ENCODE measurements at places on chromosomes 11 and 22.

DNA sequence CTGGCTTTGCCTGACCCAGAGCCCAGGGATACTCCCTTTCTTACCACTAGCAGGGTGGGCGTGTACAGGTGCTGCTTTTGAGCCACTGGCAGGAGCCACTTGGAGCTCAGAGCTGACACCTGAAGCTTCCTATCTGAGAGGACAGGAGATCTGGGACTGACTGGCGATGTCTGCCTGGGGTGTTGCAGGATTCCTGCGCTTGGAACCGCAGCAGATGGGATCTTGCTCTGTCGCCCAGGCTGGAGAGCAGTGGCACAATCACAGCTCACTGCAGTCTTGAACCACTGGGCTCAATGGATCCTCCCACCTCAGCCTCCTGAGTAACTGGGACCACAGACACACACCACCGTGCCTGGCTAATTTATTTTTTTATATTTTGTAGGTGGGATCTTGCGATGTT, 17.7 kb downstream of the GP1BB start:
- DNase-seq, result no peak

DNA sequence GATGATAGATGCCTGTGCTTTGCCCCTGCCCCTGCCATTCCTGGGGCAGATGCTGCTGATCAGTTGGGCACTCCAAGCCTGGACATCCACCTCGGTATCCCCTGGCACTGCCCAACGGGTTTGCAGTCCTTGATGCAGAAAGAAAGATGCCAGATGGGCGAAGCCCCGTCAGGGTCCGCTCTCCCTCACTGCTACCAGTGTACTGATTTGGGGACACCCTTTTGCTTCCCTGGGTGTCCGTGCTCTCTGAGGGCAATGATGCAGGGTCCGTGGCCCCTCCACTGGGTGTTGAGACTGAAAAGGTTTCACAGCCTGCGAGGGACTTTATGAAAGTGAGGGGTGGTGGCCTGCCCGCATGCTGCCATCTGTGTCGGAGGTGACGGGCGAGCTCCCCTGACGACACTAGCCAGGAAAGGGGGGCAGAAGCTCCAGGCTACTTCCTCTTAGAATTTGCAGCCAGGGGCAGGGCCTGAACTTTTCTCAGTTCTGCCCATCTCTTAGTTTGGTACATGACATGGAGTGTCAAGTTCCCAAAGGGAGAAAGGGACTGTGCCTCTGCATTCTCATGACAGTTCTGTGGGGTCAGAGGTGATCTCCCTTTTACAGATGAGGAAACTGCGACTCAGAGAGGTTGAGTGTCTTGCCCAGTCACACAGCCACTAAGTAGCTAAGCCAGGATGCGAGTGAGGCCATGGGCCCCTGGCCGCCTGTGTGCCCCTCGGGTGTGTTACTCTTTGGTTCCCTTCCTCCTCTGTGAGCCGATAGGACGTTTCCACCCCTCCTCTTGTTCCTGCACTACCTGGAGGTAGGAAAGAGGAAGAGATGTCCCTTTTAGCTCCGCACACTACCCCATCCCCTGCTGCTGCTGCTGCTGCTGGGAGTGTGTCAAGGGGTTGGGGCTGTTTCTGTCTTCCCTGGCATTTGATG, 96.6 kb downstream of the BCR start:
- DNase-seq, result no peak

DNA sequence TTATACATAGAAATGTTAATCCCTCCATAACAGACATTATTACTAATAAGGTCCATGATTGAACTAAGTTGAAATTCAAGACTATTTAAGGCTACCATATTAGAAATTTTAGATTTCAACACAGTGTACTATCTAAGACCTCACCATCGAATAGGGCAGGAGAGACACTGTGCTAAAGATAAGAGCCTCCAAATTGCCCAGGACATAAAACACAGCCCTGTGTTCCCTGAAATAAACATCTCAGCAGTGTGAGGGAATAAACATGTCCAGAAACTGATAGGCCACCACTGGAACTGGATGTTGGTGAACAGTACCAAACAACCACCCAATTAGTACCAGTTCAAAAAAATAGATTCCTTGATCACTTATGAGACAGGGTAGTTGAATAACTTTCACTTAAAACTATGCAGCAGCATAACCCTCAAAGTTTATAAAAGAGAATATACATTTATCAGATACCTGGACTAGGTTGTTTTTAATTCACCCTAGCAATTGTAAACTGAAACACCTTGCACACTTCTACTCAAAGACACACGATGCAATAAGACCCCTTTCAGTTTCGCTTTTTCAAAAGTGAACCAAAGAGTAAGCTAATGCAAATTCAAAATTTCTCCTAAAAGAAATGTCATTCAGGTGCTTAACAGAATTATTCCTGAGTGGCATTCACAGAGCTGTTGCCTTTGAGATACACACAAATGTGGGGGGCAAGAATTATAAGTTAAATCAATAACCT, 34.3 kb downstream of the USP28 start:
- DNase-seq, result no peak

GRCh38 chr11:125933030-125933813, 12.6 kb upstream of the VSIG10L2 start:
- no peak for DNase-seq

GRCh38 chr11:92919048-92919447, 50.4 kb upstream of the MTNR1B start:
- DNase-seq, result no peak

GRCh38 chr11:64885367-64886286, 7.2 kb upstream of the EHD1 start:
- no peak for DNase-seq

DNA sequence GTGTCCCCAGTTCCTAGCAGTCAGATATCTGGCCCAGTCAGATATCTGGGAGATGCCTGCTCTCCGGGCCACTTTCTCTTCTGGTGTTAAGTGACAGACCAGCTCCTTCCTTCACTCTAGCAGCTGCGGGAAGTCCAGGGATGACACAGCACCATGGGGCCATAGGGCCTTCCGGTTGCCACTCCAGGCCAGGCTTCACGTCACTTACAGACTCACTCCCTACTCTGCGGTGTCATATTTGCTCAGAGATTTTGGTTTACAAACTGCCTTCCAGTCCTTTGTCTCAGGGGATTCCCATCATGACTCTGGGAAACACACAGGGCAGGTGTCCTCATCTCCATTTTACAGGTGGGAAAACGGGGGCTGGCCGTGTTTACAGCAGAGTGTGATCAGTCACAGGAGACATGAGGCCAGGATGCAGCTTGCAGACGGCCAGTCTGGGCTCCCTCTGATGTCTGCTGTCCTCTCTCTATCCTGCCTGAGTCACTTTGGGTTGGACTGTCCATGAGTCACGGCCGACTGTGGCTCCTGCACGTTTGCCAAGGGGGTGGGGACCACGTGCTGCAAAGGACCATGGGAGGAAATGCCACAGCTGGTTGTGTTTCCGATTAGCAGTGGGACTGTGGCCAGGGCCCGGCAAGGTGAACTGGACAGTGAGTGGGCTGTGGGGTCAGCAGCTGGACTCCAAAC, 8.2 kb upstream of the TBC1D22A start:
- peak; percentile 96 for DNase-seq

- DNase-seq, result no peak
Observed at GRCh38 chr11:130874396-130874795, 41.9 kb downstream of the SNX19 start.

DNA sequence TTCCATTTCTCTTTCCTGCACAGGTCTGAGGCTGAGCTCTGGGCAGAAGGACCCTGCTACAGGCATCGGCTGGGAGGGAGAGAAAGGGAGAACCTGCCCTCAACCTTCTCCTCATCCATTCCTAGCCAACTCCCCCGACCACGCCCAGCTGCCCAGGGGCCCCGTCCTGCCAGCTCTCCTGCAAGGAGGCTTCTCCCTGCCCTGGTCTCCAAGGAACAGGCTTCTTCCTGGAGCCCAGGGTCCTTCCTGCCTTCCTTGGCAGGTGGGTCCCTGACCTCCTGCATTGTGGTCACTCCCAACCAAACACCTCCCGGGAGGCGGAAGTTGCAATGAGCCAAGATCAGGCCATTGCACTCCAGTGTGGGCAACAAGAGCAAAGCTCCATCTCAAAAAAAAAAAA, 12.5 kb upstream of the HMOX1 start:
- no peak for DNase-seq

- DNase-seq, result no peak
Observed at GRCh38 chr22:34913826-34914225, 152.1 kb upstream of the ISX start.

- no peak for DNase-seq
Observed at GRCh38 chr11:130781931-130782330, 134.3 kb downstream of the SNX19 start.

DNA sequence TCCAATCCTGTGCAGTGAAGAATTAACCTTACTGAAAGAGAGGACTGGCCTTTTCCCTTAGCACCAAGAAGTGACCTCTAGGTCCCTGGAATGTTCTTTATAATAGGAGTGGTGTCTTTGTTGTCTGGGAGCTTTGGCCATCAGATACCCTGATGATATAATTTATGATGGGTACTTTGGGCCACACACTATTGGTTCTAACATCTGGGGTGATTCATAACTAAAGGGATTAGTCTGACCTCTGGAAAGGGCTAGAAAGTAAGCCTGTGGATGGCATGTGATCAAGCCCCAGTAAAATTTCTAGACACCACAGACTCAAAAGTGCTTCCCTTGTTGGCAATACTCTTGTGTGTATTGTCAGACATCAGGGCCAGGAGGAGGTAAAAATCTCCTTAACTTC, 891.2 kb downstream of the KCNA4 start:
- no peak for DNase-seq

DNA sequence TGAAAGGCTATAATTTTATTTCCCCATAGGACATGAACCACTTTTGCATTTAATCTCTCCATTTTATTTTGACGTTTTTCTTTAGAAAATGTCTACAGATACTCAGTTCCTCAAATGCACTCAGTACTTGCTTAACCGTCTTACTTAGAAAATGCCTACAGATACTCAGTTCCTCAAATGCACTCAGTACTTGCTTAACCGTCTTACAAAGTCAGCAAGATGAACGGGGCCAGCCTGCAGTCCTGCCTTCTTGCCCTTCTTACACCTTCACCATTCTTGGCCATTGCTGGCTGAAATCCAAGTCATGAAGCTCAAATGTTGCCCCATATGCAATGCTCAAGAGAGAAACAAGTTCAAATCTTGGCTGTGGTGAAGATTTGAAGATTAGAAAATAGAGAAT, 34.1 kb downstream of the CSNK2A3 start:
- no peak for DNase-seq

DNA sequence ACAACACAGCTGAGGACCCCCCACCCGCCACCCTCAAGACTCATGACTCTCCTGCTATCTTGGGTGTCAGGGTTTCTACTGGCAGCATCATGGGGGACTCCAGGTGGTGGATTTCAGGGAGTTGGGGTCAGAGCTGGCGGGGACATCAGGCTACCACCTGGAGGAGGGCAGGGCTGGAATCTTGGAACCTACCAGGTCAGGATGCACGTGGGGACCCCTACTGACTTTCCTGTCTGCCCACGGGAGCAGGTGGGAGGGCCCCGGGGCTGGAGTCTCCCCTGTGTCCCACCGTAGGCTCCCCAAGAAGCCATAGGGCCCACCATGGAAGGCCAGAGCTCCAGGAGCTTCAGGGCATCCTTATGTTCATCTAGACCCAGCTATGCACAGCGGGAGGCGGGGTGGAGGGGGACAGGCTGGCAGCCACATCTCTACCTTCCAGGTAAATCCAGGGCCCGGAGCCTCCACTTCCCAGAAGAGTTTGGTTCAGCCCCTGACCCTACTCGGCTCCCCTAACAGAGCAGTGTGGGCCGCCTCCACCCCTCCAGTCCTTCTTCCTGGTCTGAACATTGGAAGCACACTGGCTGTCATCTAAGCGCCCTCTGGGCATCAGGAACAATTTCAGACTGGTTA, 10.0 kb downstream of the SLC37A2 start:
- DNase-seq, result no peak

DNA sequence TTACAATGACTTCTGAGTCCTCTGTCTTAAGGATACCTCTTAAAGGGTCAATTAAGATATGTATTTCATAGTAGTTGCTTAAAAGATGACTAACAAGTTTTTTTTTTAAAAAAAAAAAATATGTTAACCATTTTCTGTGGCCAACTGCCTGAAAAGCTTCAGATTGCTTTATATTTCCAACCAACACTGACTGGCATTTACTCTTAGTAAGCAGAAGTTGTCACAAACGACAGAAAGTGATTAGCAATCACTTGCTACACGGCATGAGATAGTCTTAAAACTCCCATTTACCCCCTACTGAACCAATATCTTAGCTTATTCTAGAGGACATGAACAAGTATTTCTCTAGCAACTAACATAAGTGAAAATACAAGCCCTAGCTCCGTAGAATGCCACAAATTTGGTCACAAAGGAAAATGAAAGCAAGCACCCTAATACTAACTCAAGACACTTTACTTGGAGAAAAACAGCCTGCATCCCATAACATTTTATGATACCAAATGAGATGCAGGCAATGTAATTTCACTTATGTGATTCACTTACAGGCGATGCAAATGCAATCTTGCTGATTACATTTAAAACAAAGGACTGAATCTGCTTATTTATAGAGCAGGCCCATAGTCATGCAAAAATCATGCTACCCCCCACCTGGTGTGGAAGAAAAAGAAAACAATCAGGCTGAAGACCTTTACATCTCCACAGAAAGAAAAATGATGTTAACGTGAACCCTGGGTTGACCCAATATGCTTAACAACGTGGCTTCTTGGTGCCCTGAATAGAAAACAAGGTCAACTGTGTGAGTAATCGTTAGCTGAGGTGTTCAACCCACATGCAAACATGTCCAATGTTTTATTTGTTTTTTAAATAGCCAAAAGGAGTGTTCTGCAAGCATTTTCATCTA, 25.7 kb downstream of the MPPED2 start:
- DNase-seq, result no peak

GRCh38 chr11:12111549-12112520, 1.4 kb downstream of the MICAL2 start:
- peak; percentile 17 for DNase-seq

DNA sequence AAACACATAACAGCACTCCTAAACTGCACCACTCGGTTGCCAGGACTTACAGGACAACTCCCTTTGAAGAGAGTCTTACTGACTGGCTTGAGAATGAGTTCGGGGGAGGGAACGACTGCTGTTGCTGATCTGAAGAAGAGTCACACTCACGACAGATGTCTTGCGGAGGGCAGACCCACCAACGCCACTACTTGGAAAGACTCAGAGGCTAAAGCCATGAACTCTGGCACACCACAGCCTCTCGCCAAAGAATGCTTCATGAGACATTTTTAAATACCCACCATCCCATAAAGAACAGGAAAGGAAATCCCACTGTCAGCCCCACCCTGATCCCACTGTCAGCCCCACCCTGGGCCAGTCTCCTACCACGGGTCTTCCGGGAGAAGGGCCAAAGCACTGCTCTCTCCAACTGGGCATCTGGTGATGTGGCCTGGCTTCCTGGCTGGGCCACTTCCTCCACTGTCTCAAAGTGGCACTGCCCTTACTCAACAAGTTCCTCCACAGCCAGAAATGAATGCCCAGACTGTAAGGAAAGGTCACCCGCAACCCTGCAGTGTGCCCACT, 73.6 kb downstream of the MICAL3 start:
- DNase-seq, result no peak
